Esophagus muscularis mucosa (tissue), 4 donors: ENCODE measurements at places on chromosomes 3 and 15. TPM values are rescaled to one million over a fixed set of nuclear protein-coding genes. Genes with fewer than 3 reads are reported as not detected.

KLF13 gene
- 57.3 TPM for total RNA-seq

RPP25 gene
- 7.1 TPM for total RNA-seq

PML gene
- total RNA-seq = 61.6 TPM

DNA sequence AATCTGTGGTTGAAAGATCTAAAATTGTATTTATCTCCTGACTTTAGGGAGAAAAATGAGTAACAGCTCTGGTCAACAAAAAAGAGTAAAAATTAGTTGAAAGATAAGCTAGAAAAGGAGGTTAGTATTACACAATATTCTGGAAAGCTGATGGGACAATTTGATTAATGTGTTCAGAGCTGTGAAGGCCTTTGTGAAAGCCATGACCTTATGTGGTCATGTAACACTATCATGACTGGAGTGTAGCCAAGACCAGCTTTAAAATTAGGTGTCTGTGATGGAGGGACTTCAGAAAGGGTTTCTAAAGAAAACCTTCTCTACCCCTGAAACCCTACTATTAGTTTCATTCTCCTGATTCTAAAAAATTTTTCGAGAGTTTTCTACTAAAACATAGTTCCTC, 127.2 kb downstream of the NFKBIZ start:
- no peak for DNase-seq

TNNC1 gene
- 1.2 TPM for total RNA-seq

DNA sequence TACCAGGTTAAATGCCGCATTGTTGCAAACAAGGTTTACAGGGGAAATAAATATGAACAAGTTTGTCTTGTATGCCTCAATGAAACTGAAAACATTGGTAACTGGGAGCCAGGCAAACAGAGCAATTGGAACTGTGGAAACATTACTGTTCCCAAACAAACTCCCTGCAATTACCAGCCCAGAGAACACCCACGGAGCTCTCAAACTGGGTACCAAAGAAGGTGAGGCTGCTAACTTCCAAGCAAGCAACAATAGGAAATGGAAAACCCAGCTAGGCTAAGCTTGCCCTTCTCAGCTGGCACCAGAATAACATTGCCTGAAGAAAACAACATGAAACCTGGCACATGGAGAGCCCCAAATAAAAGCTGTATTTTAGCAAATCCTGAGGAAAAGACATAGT, 218.9 kb upstream of the THRB start:
- no peak for DNase-seq

DNA sequence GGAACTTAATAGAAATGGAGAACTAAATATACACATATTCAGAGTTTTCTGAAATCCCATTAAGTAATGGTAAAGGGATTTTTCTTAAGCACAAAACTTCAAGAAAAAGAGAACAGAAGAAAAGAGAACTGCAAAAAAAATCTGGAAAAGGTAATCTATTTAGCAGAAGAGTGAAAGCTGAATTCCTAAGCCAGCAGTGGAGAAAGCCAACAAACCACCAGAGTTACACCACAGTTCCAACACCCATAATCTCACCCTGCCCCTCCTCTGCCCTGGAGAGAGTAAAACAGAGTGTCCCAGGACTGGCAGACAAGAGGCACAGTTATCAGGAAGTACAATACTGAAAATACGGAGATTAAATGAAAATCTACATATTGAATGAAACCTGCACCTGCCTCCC, 29.4 kb downstream of the TP53BP1 start:
- no peak for DNase-seq

- no peak for DNase-seq
Measured at GRCh38 chr3:59866076-59866475, 816.3 kb upstream of the CFAP20DC start.

DNA sequence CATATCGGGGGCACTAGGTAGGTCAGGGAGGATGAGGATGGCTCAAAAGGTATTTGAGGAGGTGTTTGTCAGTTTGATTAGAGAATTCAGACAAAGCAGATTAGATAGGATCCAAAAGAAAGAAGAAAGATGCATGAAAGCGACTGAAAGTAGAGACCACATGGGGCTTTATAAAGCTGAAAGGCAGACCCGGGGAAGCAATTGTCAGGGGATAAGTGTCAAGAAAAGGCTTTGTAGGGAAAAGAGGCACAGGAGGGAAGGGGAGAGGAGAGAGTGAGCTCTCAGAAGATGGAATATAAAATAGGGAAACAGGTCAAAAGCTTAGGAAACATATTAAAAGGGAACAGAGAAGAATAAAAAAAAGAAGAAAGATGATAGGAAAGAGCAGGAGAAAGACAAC, 308.2 kb upstream of the RORA start:
- DNase-seq = no peak

DNA sequence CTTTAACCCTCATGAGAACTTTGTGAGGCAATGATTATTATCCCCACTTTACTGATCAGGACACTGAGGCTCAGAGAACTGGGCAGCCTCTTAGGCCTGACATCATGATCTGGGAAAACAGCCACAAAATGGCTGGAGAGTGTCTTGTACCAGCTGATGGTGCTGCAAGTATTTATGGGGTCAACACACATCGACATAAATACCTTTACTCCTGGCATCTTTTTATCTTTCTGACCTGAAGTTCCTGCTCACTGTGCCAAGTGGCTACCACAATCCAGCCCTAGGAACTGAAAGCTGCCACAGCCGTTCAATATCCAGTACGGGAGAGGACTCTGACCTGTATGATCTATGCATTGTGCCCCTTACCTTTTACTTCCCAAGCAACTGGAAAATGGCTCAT, 29.2 kb upstream of the MUC13 start:
- no peak for DNase-seq

DNA sequence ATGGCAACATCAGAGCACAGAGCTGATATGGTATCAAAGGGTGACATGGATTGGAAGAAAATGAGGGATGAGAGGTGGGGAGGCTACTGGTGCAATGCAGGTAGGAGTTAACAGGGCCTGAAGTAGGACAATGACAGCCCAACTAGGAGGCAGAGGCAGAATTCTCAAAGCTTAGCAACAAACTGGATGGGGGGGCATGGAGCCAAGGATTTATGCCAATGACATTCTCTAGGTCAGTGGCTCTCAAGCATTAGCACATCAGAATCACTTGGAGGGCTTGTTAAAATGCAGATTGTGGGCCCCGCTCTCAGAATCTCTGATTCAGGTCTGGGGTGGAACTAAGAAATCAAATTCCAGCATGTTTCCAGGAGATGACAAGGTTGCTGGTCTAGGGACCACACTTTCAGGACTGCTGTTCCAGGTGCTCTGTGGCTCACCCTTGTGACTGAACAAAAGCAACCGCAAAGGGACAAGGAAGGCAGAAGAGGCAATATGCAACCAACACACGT, 98.0 kb upstream of the TNIK start:
- DNase-seq = no peak
